SJSA1 (cell line): ENCODE measurements at places on chromosomes 16 and 17. TPM values are rescaled to one million over a fixed set of nuclear protein-coding genes. Genes with fewer than 3 reads are reported as not detected.

SPATA22 gene
- total RNA-seq = not detected in 2 replicates

- DNase-seq = no peak
Observed at GRCh38 chr16:71357681-71358080, 842 bp upstream of the CALB2 start.

DNA sequence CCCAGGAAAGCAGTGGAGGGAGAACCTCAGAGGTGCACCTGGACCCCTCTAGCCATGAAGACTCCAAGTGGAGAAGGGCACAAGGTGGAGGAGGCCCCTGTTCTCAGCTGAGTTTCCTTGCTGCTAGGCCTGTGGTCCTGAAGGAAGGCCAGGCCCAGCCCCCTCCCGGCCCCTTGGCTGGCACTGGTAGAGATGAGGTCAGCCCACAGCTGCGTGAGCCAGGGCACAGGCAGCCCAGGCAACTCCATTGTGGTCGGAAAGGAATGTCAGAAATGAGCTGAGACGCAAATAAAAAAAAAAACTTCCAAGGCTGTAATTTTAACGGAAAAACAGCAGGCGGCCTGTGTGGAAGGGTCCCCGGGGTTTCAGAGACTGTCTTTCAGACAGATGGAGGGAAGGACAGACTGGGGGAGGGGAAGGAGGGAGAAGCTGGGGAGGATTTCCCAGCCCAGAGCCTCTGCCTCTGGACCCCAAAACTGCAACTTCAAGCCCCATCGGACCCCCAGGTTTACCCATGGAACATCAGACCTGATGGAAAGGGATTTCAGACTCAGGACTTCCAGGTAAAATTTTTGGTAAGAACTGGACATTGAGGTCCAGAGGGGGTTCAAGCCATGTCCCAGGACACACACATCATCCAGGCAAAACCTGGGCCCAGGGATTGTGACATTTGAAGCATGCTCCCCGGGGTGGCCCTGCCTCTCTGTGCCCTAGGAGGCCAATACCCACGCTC, 25.6 kb upstream of the MRPS23 start:
- peak; percentile 99 for DNase-seq

DNA sequence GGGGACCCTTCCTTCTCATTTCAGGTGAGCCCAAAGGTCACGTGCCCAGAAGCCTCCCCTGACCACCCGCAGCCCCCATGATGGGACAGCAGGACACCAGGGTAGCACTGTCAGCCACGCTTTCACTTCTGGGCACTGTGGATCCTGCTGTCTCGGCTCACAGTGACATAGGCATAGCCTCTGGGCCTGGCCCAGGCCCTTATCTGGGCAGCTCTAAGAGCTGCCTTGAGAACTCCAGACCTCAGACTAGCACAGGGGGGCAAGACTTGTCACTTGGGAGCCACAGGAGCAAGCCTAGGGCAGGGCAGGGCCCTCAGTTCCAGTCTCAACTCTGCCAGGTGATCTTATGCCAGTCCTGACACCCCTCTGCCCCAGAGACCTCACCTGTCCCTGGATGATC, 4.7 kb downstream of the NATD1 start:
- DNase-seq = no peak

ANKFN1 gene
- 0.32 TPM in 1 of 2 replicates, not detected in the other for total RNA-seq

MT1M gene
- 0.74 and 7.0 TPM in 2 replicates for total RNA-seq

VPS25 gene
- total RNA-seq = 57.2 and 101 TPM in 2 replicates

- no peak for DNase-seq
Observed at GRCh38 chr17:13462146-13462545, 139.6 kb downstream of the HS3ST3A1 start.

SECTM1 gene
- 5.3 and 6.3 TPM in 2 replicates for total RNA-seq

DNA sequence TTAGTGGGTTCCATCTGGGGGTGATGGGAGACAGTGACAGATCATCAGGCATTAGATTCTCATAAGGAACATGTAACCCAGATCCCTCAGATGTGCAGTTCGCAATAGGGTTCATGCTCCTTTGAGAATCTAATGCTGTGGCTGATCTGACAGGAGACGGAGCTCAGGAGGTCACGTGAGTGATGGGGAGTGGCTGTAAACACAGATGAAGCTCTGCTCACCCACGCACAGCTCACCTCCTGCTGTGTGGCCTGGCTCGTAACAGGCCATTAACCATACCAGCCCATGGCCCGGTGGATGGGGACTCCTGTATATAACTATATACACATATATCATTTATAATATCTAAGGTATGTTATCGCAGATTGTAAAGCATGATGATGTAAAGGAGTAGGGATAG, 214.2 kb downstream of the MAF start:
- DNase-seq = no peak

GRCh38 chr16:80200079-80200478, 340.7 kb upstream of the DYNLRB2 start:
- no peak for DNase-seq

GRCh38 chr17:48582750-48583069, 4.6 kb upstream of the HOXB4 start:
- DNase-seq = no peak

DNA sequence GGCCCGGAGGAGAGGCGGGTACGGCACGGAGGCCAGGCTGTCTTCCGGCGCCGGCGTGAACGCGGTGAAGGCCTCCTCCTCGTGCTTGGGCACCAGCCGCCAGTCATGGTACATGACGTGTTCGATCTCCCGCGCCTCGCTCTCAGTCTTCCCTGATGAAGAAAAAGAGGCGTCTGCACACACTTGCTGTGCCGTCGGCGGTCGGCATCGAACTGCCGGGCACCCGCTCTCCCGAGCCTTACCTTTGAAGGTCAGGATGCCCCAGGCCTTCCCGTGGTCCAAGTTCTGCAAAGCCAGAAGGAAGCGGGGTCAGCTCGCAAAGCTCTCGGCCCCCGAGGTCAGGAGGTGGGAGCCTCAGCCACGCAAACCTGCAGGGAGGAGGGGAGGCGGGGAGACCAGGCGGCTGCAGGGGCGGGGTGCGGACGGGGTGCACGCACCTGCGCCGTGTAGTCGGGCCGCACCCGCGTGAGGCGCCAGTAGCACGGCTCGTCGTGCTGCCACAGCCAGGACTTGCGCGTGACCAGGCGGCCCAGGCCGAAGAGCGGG, at the start of gene EME2:
Gene EME2, plus strand, starts transcription at position 449 of the 546 bp plus-strand sequence. CDS start 418 bp downstream, outside the sequence.
- DNase-seq = peak; percentile 47

DNA sequence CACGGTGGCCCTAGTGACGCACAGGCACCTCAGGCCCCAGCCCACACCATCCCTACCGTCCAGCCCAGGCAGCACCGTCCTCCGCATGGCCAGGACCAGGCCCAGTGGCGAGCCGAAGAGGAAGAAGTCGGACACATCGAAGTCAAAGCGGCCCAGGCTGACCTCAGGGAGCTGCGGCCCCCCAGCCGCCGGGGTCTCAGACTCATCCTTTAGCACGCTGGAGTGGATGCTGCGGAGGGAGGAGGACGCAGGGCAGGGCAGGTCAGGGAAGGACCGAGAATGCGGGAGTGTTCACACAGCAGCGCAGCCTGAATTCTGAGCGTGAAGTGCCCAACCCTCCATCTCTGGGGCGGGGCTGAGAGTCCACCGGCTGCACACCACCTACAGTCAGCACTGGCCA, 30.1 kb downstream of the PIMREG start:
- DNase-seq = no peak

CDH16 gene
- not detected in 2 replicates for total RNA-seq

DNA sequence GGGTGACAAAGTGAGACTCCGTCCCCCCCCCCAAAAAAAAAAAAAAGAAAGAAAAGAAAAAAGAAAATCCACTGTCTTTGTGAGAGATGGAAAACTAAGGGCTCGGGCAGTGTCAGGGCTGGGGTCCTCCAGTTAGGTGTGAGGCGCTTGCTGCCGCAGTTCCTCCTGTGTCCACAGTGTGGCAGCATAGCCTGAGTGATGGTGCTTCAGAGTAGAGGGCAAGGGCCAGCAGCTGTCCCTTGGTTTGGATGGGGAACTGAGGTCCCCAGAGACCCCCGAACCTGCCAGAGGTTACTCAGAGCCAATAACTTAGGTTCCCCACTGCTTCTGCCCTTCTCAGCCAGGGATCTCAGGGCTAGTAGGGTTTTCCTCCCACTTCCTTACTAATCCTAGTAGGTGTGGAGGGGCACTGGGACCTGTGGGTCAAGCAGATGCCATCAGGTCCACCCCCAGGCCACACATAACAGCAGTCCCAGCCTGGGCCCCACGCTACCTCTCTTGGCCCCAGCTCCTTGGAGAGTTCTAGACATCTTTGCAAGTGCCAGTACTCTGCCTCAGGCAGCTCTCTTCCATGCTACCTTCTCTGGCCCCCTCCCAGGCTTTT, 7.9 kb upstream of the LLGL1 start:
- DNase-seq = peak; percentile 61

DNA sequence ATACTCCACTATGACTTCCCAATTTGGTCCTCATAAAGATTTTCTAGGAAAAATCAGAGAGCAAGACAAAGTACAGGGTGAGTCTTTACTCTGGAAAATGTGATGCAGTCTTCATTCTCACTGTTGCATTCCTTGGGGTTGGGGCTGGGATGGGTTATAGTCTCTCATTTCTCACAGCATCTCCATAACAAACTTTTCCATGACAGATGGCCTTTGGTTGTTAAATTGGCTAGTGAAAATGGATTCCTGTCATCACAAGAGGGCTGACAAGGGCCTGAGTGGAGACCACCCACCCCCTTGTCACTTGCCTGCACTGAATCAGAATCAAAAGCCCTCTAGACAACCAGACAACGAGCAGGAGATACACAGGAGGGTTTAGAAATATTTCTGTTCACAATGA, 174.6 kb downstream of the AATF start:
- DNase-seq = no peak

GRCh38 chr17:82114447-82114846, 16.4 kb upstream of the FASN start:
- DNase-seq = no peak

GRCh38 chr16:10683170-10683569, 11.6 kb downstream of the TEKT5 start:
- no peak for DNase-seq

GRCh38 chr16:49282690-49283375, 1.2 kb upstream of the CBLN1 start:
- no peak for DNase-seq

SLC22A31 gene
- not detected in 2 replicates for total RNA-seq

DNA sequence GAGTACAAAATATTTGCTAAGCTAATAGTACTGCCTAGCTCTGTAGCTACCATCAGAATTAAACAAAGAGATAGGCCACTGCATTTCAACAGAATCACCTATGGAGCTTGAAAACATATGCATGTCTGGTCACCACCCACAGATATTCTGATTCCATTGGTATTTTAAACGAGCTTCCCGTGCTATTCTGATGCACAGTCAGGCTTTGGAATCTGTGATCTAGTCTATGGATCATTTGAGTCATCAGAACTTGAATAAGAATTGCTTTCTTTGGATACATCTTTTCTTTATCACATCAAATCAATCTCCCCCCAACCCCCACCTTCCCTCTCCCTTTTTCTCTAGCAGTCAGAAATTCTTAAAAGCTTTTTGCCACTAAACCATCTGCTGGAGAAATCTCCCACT, 124.7 kb downstream of the NPIPB5 start:
- DNase-seq = no peak

GRCh38 chr16:46908540-46909372, 24.6 kb downstream of the GPT2 start:
- peak; percentile 53 for DNase-seq

DNA sequence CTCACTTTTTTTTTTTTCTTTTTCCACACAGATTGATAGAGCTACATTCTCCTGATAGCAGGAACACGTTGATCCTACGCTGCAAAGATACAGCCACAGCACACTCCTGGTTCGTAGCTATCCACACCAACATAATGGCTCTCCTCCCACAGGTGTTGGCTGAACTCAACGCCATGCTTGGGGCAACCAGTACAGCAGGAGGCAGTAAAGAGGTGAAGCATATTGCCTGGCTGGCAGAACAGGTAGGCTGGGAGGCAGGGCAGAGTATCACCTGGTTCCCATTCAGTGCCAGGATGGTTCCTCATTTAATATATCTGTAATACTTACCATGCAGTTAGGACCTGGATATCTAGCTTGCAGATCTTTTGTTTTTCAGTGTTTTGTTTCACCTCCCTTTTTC, 51.1 kb upstream of the VPS4A start:
- DNase-seq = no peak

DNA sequence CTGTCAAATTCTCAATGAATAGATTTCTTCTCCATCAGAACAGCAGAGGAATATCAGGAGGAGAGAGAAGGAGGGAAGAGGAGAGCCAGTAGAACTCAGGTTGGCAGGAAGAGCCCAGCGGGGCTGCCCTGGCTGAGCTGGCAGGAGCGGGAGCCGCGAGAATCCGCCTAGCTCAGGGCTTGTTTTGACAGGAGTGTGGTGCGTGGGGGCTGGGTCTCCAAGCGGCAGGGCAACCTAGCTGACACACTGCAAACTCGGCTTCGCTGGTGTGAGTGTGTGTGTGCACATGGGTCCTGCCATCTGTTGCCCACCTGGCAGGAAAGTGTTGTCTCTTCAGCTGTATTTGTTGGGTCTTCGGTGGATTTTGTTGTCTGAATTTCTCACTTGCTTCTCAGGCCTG, 27.9 kb upstream of the BCAR1 start:
- DNase-seq = no peak

GFAP gene
- not detected in 2 replicates for total RNA-seq

SMIM5 gene
- total RNA-seq = 0.05 TPM in 1 of 2 replicates, not detected in the other

DNA sequence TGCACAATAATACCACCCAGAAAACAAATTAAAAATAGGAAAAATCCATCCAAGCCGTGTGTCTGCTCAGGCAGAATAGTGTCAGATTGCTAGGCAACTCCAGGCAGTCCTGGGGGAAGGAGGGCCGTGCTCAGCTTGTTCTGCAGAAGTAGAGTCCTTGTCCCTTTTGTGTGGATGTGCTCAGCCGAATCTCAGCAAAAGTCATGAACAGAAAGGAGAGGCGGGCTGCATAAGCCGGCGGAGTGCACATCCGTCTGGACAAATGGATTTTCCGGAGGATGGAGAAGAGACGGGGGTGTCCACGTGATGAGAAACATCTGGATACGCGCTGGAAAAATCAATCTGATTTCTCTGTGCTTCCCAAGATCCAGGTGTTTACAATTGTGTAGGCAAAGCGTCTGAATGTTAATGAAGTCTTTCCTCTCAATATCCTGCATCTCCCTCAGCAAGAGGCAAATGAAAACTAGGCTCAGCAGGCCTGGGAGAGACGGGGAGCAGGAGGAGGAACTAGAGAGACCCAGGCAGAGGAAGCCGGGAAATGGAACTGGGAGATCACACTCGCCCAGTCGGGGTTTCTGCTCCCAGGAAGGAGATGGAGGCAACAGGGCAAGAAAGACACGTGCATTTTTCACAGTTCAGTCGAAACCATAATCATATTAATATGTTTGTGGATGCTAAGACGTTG, 7.7 kb upstream of the RBFOX3 start:
- peak; percentile 39 for DNase-seq

DNA sequence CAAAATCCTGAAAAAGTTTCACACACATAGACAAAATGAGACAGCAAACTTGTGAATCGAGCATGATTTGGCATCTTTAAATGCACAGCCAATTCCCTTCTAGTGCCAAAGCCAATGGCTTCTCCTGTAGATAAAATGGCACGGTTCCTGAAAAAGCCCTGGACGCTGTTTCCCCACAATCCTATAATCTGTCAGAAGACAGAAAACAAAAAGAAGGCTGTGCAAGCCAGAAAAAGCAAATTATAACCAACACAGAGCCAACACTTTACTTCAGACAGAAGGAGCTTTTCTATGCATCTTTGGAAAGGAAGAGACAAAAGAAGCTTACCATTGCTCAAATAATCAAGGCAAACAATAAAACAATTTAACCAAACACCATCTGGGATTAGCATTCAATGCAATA, 23.8 kb downstream of the FAM222B start:
- no peak for DNase-seq
